Skin of body (tissue), 3 donors: ENCODE measurements at places on chromosomes 3 and 15. TPM values are rescaled to one million over a fixed set of nuclear protein-coding genes. Genes with fewer than 3 reads are reported as not detected.

The CHD2 gene
- 174 TPM for total RNA-seq

The LRRIQ4 gene
- not detected for total RNA-seq

DNA sequence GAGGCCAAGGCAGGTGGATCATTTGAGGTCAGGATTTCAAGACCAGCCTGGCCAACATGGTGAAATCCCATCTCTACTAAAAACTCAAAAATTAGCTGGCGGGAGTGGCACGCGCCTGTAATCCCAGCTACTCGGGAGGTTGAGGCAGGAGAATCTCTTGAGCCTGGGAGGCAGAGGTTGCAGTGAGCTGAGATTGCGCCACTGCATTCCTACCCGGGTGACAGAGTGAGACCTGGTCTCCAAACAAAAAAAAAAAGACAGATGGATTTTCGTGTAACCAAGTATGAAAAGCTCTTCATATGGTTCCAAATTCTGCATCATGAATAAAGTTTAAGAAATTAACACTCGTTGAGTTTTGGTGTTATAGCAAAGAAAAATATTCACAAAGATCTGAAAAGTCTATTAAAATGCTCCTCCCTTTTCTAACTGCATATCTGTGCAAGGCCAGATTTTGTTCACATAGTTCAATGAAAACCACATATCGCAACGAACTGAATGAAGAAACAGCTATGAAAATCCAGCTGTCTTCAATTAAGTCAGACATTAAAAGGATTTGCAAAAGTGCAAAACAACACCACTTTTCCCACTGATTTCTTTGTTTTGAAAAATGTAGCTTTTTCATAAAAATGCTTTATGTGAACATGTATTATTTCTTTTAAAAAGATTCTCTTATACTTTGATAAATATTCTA lies 23.8 kb upstream of the FBLN2 start:
- DNase-seq: peak; percentile 33

DNA sequence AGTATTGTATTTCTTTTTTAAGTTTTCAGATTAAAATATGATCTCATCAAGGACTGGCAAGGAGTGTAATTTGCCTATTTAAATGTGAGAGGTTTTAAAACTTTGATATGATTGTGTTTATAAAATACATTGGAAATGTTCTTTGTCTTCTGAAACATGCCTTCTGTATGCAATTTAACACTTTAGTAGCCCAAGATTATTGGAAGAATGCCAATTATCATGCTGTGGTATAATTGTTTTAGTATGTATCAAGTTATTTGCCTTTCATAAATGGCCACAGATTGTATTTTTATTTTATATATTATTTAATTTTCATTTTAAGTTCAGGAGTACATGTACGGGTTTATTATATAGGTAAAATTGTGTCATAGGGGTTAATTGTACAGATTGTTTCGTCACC lies 31.7 kb downstream of the ECT2 start:
- DNase-seq: no peak

DNA sequence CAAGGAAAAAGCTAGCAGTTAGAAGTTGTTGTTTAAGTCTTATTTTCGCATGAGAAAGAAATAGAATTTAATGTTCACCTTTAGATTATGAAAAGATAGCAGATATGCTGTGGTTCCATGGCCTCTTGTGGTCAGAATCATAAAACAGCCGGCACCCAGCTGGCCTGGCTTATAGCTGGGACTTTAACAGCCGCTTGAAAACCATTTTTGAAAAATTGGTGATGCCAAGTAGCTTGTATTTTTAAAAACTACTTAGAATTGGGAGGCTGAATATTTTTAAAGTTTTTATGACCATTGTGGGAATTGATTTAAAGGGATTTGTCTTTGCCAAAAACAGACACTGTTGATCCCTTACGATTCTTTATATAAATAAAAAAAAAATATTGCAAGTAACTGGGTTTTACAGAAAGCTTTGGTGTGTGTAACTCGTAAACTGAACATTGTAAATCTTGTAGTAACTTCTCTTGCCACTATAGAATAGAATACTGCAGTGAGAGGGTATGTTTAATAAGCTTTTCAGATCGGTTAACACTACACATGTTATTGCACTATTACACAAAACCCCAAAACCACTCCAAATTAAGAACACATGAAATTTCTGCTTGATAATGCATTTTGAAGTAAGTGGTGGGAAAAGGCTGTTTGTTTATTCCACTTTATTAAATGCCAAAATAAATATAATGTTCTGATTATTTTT lies 6.6 kb downstream of the ARRDC4 start:
- peak; percentile 33 for DNase-seq

DNA sequence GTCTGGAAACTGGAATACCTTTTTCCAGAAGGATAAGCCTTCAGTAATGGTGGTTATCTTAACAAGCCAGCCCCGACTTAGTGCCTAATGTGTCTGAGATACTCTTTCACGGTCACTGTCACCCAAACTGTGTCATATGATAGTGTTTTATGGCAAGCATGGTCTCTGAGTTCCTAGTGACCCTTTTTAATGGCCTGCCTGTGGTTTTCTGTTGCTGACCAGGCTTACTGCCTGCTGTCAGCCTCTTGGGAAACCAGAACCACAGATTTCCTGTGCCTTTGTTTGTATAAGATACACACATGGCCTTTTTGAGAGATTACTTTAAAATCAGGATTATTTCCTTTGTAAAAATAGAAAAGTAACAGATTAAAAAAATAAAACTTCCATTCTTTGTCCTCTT lies 22.4 kb downstream of the HPS3 start:
- no peak for DNase-seq
